ENCODE measurements at places on chromosomes 3 and 15. TPM values are rescaled to one million over a fixed set of nuclear protein-coding genes. Genes with fewer than 3 reads are reported as not detected.

The TEX55 gene
- not detected for total RNA-seq

The REC114 gene
- not detected for total RNA-seq

The ZMAT3 gene
- 39.3 TPM for total RNA-seq

The SLC22A14 gene
- total RNA-seq, result 0.36 TPM

The SLC9C1 gene
- total RNA-seq, result 0.73 TPM

The PEX11A gene
- 10.2 TPM for total RNA-seq

The AGBL1 gene
- total RNA-seq, result 1.1 TPM

The CLSTN2 gene
- total RNA-seq, result 0.15 TPM

The HTR3E gene
- not detected for total RNA-seq

The ATP13A5 gene
- not detected for total RNA-seq

The NOX5 gene
- under 0.01 TPM for total RNA-seq

The EPHB3 gene
- total RNA-seq, result 2.5 TPM

The PAQR5 gene
- total RNA-seq, result 1.2 TPM

The TTLL13 gene
- total RNA-seq, result not detected

The ACAA1 gene
- 25.8 TPM for total RNA-seq

The PRKCD gene
- 12.0 TPM for total RNA-seq

The RABL3 gene
- 9.6 TPM for total RNA-seq

The TMIE gene
- total RNA-seq, result not detected

The GRAMD2A gene
- total RNA-seq, result not detected

The SPESP1 gene
- 2.0 TPM for total RNA-seq

The CSPG5 gene
- total RNA-seq, result 0.46 TPM

The ASB14 gene
- total RNA-seq, result not detected

The ALG1L2 gene
- total RNA-seq, result 0.93 TPM

The SQOR gene
- total RNA-seq, result 14.2 TPM

The TRIP4 gene
- 9.8 TPM for total RNA-seq

The ISLR2 gene
- not detected for total RNA-seq

The ITPR1 gene
- 22.0 TPM for total RNA-seq

The ALAS1 gene
- total RNA-seq, result 80.9 TPM

The TRAT1 gene
- not detected for total RNA-seq

The GOLGA8M gene
- not detected for total RNA-seq

The FHIT gene
- total RNA-seq, result 4.8 TPM

All from melanocyte of skin (primary cell).